ENCODE measurements at places on chromosomes 2 and 18.

DNA sequence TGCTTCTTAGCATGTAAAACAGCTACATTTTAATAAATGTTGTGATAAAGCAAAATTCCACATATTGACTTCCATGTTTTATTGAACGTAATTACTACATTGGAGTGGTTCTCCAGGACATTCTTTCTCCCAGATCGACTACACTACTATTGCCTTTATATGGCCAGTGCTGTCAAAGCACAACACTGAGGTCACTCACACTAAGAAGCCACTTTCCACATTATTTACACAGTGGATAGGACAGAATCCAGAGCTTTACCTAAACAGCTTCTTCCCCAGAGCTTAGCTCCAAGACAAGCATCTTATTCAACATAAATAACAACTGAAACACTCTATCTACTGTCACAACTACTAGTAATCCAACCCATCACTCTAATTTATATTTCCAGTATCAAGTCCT lies 73.9 kb upstream of the WDR75 start:
- DNase-seq: no peak

DNA sequence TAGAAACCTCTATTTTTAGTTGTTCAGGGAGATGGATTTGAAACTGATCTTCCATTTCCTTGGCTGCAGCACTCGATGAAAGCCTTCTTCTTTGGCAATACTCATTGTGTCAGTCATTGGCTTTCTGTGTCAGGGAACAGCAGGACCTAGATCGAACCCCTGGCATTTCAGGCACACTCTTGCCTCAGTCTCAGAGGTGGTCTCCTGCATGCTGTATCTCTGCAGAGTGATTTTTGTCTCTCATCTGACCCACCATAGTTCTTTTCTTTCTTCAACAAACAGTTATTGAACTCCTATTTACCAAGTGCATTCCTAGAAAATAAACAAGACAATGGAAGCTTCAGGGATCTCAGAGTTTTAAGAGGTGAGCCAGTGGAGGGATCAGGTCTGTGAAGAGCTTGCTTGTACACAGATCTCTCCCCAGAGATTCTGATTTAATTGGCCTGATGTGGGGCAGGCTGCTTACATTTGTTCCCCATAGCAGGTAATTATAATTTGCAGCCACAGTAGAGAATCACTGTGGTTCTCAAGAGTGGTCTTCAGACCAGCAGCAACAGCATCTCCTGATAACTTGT lies 473.1 kb upstream of the TCF4 start:
- DNase-seq: no peak

DNA sequence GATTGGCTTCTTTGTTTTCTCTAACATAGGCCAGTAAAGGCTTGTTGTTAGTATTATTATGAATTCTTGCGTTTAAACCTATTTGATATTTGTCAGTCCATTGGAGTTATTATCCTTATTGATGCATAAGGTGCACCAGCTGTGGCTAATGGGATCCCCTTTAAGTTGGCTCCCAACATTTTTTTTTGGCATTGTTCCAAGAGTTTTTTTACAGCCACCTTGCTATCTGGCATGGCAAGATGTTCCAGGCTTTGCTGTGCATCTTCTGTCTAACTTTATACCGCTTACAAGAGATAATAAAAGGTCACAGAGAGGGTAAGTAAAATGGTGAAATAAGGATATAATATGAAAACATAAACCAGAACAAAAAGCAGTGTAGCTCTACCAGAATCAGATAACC lies 157.5 kb upstream of the TACR1 start:
- DNase-seq: no peak

DNA sequence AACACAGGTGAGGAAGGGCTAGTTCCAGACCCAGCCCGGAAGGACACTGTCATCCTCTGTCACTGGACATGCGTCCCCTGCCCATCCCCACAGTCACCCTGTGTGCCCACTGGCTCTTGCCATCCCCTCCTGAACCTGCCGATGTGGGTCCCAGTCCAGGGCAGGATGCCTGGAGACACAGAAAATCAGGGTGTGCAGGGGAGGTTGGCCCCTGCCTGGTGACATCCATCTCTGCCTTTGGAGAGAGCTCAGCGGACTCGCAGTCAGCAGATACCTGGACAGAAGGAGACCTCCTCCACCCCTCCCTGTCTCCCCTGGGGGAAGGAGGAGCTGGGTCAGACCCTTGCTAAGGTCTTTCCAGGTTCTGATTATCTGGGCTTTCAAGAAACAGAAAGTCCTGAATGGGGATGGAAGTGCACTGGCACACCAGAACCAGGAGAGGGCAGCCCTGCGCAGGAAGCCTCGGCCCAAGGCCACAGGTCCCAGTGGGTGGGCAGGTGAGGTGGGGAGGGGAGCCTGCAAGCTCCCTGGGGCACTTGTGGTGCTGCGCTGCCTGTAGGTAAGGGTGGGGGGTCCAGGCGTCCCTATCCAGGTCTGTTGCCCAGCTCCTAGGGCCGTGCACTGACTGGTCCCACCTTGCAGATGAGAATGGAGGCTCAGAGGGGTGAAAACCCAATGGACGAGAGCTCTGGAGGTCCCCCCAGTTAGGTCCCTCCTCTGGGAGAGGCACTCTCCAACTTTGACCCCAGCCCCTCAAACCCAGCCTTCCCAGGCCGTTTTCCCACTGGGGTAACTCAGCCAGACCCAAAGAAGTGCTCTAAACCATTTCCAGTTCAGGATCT lies 9.7 kb upstream of the OTOS start:
- DNase-seq: peak; percentile 22

GRCh38 chr2:47899915-47900816 lies 6.1 kb downstream of the FBXO11 start:
- DNase-seq: no peak

GRCh38 chr2:203893401-203893800 lies 25.8 kb downstream of the CTLA4 start:
- no peak for DNase-seq

- peak; percentile 29 for DNase-seq
These were observed 36.8 kb upstream of the WIPF1 start for GRCh38 chr2:174634130-174635014.

DNA sequence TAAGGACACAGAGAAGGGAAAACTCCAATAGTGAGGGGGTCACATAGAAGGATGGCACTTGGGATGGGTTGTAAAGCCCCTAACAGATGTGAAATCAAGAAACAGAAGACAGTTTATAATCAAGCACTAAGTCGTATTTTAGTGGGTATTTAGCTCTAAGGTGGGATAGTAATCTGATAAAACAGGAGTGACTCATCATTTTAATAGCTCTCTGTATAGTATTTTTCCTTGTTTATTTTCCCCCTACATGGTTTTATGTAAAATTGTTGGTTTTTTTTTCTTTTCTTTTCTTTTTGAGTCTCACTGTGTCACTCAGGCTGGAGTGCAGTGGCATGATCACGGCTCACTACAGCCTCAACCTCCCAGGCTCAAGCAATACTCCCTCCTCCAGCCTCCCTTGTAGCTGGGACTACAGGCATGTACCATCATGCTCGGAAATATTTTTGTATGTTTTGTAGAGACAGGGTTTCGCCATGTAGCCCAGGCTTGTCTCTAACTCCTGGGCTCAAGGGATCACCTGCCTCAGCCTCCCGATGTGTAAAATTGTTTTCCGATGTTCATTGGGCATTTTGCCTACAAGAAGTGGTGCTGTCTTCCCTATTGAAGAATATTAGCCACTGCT lies 142.6 kb upstream of the SERPINE2 start:
- no peak for DNase-seq

DNA sequence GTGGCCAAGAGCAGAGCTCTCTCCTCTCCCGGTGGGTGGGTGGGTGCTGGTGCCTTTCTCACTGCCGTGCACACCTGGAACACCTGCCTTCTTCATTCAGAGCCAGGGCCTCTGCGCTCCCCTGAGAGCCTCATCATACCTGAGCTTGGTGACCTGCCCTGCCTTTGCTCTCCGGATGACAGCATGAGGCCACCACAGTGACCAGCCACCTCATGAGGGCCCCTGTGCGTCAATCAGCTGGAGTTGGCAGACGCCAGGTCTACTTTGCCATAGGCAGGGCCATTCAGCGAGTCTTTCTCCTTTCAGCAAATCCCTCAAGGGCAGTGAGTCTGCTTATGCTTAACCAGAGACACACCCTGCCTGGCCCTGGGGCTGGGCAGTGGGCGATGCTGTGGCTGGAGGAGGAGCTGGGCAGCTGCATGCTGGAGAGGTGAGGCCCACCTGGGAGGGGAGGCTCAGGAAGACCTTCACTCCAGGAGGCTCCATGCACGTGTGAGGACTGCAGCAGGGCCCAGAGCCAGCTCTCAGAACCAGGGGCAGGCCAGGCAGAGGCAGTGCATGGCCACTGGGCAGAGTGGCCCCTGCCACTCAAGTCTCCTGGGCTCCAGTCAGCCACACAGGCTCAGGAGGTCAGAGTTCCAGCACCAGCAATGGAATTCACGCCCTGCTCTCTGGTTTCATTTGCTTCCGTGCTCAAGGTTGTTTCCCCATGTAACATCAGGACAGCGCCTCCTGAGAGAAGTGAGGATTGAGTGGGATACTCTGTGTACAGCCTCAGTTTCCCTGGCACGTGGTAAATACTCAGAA lies 417.5 kb upstream of the MYT1L start:
- DNase-seq: no peak

GRCh38 chr2:42031281-42032223 lies 16.3 kb upstream of the PKDCC start:
- DNase-seq: no peak

Data from stimulated activated CD4-positive, alpha-beta T cell treated with anti-CD3 and anti-CD28 coated beads, Interleukin-12 subunit alpha, Interleukin-12 subunit beta, amount 100 ng/mL, for 24 hours (primary cell).